ENCODE measurements at places on chromosomes 6 and 20.

DNA sequence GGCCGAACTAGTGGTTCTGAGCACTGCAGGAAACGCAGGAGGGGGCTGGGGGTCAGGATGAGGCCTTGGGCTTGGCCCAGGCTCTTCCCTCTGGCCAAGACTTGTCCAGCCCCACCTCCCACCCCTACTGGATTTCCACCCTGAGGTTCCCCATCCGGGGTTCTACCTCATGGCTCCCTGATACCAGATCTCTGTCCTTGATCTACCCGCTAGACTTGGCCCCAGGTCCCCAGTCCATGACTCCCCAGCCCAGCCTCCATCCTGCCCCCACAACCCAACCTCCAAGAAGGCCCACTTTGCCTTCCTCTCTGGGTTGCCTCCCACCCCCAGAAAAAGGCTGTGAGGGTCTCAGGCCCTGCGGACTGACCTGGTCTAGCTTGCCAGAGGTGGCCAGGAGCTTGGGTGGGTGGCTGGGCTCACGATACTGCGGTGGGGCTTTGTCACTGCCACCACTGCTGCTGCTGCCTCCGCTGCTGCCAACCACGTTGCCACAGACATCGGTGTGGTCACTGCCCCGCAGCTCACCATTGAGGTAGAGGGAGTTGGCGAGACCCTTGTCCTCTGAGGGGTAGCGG, 6.8 kb upstream of the FASTKD5 start:
- DNase-seq, result no peak

- DNase-seq, result no peak
Measured at GRCh38 chr20:2838847-2839671, 1.4 kb downstream of the PCED1A start.

DNA sequence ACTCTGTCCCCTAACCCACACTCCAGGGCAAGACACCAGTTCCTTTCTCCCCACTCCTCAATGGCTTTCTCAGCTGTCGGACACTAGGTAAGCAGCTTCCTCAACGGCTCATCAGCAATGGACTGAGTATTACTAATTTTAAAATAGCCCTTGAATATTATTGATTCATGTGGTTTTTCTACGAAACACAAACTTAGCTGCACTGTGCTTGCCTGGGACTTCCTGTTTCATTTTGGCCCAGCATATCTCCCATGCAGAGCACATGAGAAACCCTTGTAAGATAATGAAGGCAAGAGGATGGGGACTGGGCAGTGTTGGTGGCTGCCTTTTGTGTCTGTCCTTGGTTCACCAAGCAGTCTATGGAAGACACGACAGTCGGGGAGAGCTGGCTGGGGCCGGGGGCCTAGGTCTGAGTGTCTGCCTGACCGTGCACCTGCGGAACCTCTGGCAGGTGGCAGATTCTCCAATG, 48.9 kb downstream of the RNASET2 start:
- DNase-seq, result no peak

DNA sequence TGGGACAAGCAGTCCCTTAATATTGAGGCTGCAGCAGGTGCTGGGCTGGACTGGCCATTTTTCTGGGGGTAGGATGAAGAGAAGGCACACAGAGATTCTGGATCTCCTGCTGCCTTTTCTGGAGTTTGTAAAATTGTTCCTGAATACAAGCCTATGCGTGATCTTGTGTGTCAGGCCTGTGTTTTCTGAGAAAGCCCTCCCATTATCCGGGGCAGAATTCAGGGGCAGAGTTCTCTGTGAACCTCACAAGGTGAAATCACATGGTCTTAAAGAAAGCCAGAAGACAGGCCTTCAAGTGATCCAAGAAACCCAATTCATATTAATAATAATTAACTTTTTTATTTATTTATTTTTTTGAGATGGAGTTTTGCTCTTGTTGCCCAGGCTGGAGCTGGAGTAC, 12.5 kb downstream of the CCN5 start:
- DNase-seq, result no peak

GRCh38 chr6:76885861-76886301, 577.4 kb downstream of the HTR1B start:
- no peak for DNase-seq

GRCh38 chr20:46311039-46311650, 2.8 kb upstream of the CDH22 start:
- no peak for DNase-seq

DNA sequence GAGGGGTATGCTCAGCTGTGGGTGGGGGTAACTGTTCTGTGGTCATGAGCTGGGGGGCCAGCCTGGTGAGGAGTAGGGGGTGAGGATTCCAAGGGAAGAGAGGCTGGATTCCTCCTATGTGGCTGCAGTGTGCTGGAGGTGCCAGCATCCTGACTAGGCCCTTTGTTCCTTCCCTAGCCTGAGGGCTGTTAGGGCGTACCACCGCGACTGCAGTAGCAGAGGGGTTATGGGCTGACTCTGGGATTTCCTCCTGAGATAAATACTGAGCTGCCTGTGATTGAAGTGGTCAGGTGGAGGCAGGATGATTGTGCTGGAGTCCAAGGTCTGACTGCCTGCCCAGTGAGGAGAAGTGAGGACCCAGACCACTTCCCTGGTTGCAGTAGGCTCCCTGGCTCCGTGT, 205.3 kb downstream of the ADGRG6 start:
- DNase-seq, result no peak

DNA sequence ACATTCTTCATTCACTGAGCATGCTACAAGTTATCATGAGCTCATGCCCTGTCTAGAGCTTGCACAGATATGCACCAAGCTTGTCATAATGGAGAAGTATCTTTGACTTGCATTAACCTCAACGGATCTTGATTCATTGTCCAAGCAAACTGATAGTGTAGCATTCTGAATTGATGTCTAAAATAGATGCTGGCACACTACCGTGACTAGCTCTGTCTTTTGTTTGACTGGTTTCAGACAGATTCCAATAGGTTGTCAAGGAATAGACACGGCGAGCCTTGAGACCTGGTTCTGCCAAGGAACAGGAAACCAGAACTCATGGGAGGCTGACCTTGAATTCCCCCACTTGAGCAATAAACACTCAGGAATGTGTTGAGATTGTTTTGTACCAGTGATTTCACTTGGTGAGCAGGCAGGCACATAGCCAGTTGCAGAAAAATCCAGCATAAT, 1153.1 kb upstream of the GJE1 start:
- DNase-seq, result no peak

GRCh38 chr6:36636283-36636682, 42.1 kb downstream of the SRSF3 start:
- DNase-seq, result no peak

DNA sequence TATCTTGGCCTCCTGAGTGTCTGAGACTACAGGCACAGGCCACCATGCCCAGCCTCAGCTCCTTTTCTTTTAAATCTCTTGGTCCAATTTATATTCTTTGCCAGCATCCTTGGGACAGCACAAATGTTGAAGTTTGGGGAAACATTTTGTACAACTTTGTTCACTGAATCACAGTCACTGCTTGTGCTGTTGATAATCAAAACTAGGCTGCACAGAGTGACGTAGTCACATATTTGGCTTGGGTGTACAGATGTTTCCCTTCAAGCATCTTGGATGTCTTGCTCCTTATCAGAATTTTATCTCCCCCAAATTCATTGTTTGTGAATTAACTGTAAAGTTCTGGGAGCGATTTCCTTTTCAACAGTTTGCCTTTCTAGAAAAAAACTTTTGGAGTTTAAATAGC, 17.9 kb downstream of the CARMIL1 start:
- DNase-seq, result no peak

DNA sequence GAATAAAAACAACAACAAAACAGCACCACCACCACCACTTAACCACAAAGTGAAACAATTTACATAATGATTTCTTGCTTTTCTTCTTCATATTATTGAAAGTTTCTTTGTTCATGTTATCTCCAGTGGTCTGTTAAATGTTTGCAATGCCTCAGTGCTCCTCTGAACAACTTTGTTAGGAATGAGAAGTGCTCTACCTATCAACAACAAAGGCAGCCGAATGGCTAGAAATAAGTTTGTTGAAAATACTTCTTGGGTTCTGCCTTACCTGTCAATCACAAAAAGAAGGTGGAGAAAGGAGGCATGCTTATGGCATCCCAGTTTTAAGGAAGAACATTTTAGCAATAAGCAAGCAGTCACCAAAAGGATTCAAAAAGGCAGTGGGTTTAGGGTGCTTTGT, 490.2 kb downstream of the PRKN start:
- DNase-seq, result no peak

DNA sequence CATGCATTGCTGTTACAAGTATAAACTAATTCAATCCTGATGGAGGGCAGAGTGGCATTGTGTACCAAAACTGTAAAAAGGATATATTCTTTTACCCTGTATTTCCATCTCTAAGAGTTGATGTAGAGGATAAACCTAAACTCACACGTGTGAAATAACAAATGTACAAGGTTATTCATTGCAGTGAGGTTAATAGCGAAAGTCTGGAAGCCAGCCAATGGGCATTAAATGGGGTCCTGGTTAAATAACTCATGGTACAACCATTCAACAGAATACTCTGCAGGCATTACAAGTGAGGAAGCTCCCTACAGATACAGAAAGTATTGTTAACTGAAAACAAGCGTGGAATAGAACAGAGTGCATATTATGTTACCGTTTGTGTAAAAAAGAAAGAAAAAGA, 56.9 kb downstream of the BCAS1 start:
- DNase-seq, result no peak

DNA sequence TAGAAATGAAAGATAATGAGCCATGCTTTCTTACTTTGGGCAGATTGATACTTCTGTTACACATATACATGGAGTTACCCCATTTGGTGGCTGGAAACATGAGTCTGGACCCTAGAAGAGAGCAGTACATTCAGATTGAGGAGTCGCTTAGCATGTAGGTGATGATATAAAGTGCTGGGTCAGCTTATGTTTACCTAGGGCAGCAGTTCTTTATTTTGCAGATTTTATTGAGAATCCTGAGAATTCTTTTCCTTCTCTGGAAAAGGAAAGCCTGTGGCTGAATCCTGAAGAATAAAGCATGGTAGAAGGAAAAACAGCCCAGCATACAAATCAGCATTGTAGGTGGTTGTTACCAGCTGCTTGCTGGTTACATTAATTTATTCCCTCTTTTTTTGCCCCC, 91.2 kb downstream of the SMAP1 start:
- DNase-seq, result no peak

DNA sequence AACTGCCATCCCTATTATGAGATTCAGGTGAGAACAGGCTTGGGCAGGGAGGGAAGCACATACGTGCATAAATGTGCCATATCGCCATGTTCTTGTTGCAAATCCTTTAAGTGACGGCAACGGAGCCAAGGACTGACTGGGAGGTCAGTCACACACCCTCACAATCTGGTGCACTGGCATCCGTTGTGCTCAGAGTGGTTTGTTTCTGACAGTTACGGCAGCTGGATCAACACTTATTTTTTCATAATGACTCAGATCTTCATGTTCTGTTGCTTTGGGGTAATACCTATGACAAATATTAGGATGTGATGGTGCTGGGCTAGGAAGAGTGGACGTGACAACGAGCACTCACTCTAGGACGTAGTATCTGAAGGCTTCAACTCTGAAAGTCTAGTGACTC, 56.2 kb upstream of the PREP start:
- no peak for DNase-seq

DNA sequence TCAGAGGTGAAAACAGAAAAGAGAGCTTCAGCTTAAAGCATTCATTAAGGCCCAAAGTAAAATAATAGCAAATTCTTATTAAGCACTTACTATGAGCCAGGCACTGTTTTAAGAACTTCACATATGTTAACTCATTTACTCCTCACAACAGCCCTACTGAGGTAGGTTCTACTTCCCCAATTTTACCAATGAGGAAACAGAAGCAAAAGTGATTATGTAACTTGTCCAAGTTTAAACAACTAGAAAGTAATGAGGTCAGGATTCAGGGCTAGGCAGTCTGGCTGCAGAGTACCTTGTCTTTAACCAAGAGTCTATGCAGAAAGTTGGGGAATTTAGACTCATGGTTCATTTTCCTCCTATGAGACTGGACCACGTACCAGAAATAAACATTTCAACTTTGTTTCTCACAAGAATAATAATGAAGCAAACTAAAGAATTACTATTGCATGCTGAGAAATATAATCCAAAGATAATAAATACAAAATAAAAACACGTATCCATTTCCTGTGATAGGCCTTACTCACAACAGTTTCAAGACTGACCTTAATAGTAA, 3.8 kb downstream of the COL21A1 start:
- DNase-seq, result no peak

GRCh38 chr6:164252948-164253347, 838.4 kb downstream of the QKI start:
- no peak for DNase-seq

- DNase-seq, result no peak
Measured at GRCh38 chr6:142887517-142887916, 57.5 kb downstream of the HIVEP2 start.

- DNase-seq, result peak; percentile 16
Measured at GRCh38 chr6:16764188-16764950, 3.1 kb upstream of the ATXN1 start.

DNA sequence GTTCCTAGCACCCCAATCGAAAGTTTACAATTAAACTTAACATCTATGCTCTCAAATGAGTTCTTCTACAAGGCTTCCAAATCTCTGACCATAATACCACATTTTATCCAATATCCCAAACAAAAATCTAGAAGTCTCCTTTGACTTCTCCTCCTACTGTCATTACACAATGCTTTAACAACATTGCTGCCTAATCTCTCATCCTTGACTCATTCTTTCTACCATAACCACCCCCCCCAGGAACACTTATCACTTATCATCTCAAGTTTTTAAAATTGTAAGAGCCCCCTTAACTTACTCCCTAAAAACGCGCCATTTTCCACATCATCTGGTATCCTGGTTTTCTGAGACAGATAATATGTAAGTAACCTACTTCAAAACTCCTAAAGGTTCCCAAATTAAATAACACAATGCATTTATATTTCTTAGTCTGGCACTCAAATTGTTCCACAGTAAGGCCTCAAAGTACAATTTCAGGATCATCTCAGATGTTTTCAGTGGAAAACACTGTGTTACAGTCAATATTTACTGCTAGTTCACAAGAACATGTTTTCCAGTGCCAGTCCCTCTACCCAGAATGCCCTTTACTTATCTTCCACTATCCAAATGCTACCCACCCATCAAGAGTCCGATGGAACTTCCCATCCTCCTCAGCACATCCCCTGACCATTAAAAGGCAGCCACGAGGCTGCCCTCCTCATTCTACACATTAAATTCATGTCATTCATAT, 308.2 kb upstream of the THEMIS start:
- DNase-seq, result no peak

GRCh38 chr20:36119537-36119936, 35.0 kb upstream of the EPB41L1 start:
- DNase-seq, result no peak
